Activated CD4-positive, alpha-beta T cell treated with anti-CD3 and anti-CD28 coated beads, Interleukin-2, amount 50 U/mL, for 4 hours (primary cell): ENCODE measurements at places on chromosomes 13 and 19.

DNA sequence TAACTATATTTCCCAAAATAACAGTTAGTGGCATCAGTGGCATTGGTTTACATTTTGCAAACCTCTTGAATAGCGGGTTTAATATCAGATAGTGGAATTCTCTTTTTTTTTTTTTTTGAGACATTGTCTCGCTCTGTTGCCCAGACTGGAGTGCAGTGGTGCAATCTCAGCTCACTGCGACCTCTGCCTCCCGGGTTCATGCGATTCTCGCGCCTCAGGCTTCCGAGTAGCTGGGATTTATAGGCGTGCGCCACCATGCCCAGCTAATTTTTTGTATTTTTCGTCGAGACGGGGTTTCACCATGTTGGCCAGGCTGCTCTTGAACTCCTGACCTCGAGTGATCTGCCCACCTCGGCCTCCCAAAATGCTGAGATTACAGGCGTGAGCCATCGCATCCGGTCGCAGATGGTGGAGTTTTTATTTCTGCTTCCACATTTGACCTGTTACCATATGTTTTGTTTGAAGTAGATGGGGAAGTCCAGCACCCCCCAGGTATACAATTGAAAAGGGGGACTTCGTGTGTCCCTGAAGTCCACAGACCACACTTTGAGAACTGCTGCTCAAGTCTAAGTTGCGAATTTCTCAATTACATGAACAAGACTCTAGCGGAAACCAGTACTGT is 40.5 kb upstream of the XPO4 start:
- DNase-seq = no peak

- no peak for DNase-seq
These were observed 10.2 kb downstream of the SPRYD7 start for GRCh38 chr13:49925881-49926418.

DNA sequence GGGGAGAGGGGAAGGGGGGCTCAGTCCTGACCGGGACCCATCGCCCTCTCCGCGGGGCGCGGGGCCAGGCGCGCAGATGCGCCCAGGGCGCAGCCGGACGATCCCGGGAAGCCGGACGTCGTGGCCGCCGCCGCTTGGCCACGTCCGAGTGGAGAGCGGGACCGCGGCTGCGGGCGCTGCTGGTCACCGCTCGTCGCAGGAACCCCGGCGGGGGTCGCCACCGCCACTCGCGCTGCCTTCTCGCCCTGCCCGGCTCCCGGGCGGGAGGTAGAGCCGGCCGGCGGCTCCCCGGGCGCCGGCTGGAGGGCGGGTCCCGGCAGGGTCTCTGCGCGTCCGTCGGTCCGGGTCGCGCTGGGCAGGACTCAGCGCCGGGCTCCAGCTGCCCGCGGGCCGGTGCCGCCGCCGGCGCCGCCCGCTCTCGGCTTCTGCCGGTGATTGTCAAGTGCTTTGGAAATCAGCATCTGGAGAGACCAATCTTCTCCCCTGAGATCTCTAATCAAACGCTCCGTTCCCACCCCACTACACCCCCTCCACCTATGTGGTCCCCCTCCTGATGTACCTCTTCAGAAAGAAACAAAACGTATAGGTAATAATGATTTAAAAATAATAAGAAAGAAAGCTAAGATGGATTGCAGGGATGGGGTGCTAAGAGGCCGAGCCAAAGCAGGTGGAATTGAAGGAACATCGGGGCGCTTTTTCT is 464.4 kb downstream of the ITGBL1 start:
- DNase-seq = no peak

DNA sequence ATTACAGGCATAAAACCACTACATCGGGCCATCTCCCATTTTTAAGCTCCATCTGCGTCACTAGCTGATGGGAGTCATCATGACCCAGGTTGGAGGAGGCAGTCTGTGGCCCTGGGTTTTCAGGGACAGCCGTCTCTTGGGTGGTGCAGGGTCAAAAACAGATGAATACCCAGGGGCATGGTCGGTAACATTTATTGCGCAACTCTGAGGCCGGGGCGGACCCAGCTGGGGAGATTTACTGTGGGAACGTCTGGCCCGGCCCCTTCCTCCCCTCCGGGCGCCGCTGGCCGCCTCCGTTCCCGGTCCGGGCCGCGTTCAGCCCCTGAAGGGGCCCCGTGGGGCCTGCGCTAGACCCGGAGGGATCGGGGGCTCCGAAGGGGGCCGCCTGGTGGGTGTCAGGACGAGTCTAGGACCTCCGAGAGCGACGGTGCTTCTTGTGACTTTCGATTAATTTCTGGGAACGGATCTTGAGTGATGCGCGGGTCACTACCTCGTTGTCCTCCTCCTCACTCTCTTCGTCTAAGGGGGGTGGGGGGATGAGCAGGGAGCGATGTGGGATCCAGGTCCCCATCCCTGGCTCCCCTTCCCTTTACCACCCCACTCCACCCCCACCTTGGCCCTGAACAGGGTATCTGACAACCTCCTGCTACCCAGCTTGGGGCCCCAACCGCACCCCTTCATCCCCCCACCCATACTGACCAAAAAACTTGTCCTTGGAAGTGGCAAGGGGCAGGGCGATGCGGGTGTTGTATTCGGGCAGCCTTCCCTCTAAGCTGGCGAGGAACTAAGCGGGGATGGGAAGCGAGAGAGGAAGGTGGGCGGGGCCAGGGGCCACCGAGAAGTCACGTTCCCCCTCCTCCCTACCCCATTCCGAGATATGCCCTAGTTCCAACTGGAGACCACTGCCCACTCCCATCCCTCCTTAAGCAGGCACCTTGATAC is 1.6 kb upstream of the RGL3 start:
- DNase-seq = no peak

DNA sequence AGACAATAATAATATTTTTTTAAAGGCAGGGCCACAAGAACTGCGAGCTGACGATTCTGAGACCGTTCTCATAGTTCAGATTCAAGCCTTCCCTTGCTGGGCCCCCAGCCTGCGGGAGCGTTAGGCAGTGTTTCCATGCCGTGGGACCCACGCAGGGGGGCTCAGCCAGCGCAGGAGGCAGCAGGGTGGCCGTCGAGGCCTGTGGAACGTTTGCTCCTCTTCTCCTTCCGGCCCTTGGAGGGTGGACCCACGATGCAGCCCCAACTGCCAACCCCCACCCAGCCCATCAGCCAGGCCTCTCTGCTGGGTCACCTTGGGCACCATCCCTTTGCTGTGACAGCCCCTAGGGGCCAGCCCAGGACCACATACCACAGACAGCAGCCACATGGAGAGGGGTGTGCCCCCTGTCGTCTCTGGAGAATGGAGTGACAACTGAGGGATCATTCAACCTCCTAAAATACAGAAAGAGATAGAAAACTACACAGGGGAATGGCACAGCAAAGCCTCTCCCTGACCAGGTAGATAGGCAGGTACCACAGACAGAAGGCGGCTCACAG is 46.8 kb downstream of the PDCD5 start:
- no peak for DNase-seq

DNA sequence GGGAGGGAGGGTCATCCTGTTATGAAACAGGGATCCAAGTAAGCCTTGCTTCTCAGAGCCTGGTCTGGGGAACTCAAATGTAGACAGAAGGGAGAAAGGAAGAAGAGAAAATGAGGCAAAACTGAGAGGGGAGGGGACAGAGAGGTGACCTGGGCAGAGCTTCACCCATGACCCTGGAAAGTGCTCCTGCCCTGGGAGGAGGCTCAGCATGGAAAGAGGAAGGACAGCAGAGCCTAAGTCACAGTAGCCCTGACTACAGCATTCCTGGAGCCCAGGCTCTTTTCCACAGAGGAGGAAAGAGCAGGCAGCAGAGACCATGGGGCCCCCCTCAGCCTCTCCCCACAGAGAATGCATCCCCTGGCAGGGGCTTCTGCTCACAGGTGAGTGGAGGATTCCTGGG is at the start of gene CEACAM3:
CEACAM3 (plus strand) TSS at position 226 of the 400 bp plus-strand sequence; CDS start at position 317, 91 bp downstream.
- no peak for DNase-seq

GRCh38 chr13:112183532-112184090 is 116.7 kb downstream of the SOX1 start:
- DNase-seq = no peak

- DNase-seq = no peak
These were observed 62.7 kb downstream of the COL4A1 start for GRCh38 chr13:110244071-110244830.

DNA sequence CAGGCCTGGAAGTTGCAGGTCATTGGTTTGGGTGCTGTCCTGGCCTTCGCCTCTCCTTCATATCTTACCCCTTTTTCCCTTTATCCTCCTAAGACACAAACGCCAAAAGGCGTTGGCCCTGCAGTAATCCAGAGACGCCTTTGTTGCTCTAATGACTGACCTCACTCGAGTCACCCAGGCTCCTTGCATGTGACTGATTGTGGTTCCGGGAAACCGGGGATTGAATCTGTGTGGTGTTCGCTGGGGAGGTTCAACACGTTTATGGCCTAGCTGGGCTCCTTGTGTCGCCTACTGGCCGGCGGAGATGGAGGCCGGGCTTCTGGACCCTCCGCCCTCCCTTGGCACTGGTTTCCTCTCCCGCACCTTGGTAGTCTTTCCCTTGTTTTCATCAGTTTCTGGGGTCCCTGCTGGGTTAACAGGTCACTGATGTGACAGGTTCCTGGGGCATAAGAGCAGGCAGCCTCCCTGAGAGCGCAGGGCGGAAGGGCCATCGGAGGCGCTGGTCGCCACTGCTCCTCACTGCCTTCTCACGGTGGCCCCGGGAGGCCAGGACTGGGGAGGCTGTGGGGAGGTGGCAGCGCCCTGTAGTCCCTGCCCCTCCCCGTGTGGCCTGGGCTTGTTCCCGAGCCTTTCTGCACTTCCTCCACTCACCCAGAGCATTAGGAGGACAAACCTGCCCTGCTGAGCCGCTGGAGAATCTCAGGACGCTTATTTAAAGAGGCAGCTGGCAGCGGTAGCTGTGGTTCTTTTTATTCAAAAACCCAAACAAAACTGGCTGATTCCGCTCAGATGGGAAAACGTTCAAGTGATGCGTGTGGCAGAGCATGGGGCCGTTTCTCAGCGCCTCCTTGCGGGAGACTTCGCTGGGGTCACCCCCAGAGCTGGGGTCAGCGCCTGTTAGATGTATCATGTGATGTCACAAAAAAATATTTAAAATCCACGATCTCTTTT is 18.1 kb upstream of the NDUFS7 start:
- no peak for DNase-seq

DNA sequence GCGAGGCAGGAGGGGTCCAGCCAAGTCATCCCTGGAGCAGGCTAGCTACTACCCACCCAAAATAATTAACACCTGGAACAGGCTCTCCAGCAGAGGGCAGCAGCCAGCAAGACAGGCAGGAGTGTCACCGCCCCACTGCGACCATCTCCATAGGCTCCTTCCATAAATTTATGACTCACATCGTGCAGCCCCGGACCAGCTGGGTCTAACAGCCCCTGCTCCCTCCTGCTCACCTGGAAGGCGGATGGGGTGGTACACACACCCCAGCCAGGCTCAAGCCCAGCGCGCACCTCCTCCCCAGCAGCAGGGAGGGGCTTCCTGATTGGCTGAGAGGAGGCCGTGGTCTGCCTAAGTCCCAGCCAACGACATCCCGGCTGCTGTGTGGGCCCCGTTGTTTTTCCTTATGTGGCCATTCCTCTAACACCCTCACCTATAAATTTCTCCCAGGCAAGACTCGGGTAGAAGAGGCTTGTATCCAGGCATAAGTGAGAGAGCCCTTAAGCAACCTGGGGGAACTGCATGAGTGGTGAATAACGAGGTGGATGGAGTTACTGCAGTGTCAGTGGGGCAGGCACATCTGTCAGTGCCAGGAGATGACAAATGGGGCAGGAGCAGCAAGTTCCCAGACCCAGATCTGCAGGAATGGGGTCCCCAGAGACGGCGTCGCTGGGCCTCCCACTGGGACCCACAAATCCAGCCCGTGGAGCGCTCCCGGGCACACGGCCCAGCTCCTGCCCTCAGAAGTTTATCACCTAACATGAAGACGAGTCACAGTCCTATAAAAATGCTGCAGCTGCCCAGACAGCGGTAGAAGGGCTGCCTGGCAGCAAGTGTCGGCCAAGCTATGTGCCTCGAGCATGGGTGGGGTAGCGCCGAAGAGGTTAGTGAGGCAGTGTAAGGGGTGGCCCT is 43.1 kb downstream of the CEBPG start:
- DNase-seq = peak; percentile 64

DNA sequence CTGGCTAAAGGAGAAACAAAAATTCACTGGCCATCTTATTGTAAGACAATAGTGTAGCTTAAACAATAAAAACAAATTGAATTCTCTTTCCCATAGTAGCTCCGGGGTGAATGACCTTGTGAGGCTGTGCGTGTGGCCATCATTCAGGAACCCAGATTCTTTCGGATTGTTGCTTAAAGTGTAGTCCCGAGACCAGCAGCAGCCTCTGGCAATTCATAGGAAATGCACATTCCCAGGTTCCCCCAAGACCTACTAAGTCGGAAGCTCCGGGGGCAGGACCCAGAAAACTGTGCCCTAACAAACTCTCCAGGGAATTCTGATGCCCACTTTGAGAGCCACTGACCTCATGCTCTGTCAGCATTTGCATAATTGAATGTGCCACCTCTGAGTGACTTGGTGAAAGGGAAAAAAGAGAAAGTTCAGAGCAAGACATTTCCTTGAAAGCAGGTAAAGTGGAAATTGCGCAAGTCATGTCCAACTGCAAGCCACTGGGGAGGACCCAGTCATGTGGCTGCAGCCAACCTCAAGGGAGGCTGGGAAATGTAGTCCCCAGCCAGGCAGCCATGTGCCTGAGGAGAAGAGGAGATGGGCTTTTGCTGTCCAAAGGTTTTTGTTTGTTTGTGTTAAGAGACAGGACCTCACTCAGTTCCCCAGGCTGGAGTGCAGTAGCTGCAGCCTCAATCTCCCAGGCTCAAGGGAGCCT is 50.7 kb upstream of the PNMA8B start:
- no peak for DNase-seq

- DNase-seq = no peak
These were observed 500.0 kb downstream of the DIAPH3 start for GRCh38 chr13:59663707-59664106.

DNA sequence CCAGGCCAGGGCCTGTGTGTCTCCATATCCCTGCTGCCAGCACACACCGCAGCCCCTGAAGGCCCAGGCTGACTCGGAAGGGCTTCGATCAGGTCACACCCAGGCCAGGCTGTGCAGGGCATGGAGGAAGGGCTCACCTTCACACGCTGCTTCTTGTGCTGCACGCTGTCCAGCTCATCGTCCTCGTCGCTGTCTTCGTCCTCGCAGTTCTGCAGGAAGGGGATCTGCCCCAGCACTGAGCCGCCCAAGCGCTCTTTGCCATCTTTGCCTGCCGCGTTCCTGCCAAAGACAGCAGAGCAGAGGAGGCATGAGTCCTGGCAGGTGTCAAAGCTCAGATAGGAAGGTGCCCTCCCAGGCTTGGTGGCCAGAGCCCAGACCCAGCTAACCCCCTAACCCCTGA is 13.7 kb upstream of the PRKD2 start:
- DNase-seq = no peak

GRCh38 chr19:49422407-49423070 is 702 bp downstream of the PTH2 start:
- DNase-seq = no peak

- DNase-seq = no peak
These were observed 334.2 kb downstream of the DNAJC15 start for GRCh38 chr13:43357564-43357963.

DNA sequence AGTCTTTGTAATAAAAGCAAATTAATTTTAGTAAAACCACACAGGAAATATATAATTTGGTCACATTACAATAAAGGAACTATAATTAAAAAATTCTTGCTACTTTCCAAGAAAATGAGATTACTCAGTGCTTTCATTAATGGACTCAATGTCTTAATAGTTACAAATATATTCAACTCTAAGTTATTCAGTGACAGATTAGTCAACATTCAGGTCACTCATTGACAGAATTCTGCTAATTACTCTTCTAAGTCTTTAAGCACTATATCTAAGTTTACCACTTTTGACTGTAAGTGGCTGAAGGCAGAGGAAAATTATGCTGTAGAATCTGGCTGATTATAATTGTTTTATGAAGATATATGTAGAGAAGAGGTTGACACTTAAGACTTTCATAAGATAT is 1365.0 kb downstream of the EFNB2 start:
- no peak for DNase-seq

- DNase-seq = no peak
These were observed 7.1 kb upstream of the KLK5 start for GRCh38 chr19:50959731-50960500.
